ENCODE measurements at places on chromosomes 11 and 22.
A peak's percentile ranks its signal among the peaks of the same experiment; 100 is the strongest.

- peaks cover 13% of the 10 kb centered on the region for H3K4me1 ChIP-seq
- no peaks in the 10 kb centered on the region for H3K27me3 ChIP-seq
- no peak overlapping the region for H3K27ac ChIP-seq
- no peak overlapping the region for H3K4me3 ChIP-seq
Measured at GRCh38 chr11:111846063-111846462, 25.3 kb downstream of the ALG9 start.

GRCh38 chr11:14270690-14271542 is 88.1 kb downstream of the RRAS2 start:
- no peak for DNase-seq
- peaks cover 72% of the 10 kb centered on the region for H3K36me3 ChIP-seq
- peaks cover 14% of the 10 kb centered on the region for H3K4me1 ChIP-seq
- peak overlapping the region; percentile 50 for H3K27ac ChIP-seq
- no peak overlapping the region for H3K4me3 ChIP-seq

DNA sequence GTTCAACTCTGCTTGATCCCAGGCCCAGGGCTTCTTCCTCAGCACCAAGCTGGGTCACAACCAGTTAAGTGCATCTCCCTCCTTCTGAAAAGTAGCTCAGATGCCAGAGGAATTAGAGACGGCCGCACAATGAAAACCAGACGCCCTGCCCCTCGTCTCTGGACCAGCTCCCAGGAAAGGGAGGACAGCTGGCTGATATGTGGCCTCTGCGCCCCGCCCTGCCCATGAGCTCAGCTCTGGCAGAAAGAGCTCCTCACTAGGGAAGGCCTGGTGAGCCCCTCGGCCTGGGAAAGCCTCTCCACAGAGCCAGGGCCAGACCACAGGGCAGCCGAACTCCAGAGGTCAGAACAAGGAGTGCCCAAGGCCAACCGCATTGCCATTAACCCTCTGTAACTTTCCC is 18.1 kb upstream of the SCGB1A1 start:
- H3K27ac ChIP-seq = no peak overlapping the region
- H3K4me3 ChIP-seq = no peak overlapping the region
- H3K36me3 ChIP-seq = no peaks in the 10 kb centered on the region

DNA sequence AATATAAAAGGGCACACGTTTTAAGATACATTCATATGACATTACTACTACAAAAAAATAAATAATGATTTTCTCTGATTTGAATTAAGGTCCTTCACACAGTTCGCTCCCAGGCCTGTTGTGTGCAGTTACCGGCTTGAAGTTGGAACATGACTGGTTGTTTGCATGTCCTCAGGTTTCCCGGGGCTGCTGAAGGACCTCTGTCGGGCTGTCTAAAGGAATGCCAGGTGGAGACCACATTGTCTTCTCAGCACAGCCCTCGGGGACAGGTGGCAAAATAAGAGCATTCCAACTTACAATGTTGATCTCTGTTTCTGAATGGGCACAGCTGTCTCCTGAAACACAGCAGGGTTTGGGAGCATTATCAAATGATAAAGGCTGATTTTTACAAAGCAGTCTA is 14.9 kb downstream of the VSIG10L2 start:
- no peak overlapping the region for H3K4me3 ChIP-seq
- H3K27ac ChIP-seq = peak overlapping the region; percentile 39
- DNase-seq = no peak

DNA sequence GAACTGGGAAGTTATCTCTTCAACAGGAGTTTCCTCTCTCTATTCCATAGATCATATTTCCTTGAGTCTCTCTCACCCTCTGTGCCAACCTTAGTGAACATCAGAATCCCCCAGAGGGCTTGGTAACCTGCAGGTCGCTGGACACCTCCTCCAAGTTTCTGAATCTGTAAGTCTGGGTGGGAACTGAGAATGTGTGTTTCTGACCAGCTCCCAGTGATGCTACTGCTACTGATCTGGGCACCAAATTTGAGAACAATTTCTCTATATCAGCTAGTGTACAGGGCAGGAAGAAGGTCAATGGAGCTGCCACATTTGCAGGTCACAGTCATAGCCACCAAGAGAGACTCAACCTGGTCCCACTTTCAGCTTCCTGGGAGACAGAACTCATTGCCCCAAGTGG is 62.9 kb downstream of the RCN1 start:
- H3K36me3 ChIP-seq = no peaks in the 10 kb centered on the region
- H3K4me3 ChIP-seq = no peak overlapping the region
- H3K4me1 ChIP-seq = peaks cover 3% of the 10 kb centered on the region

- peak overlapping the region; percentile 80 for H3K4me3 ChIP-seq
- H3K27me3 ChIP-seq = peaks cover 8% of the 10 kb centered on the region
- no peaks in the 10 kb centered on the region for H3K36me3 ChIP-seq
- H3K27ac ChIP-seq = 0 out of 2 replicates have a peak overlapping the region, but pooled peaks have one; percentile 44
- peaks cover 65% of the 10 kb centered on the region for H3K4me1 ChIP-seq
Measured at GRCh38 chr22:33917744-33918406, 2.4 kb downstream of the LARGE1 start.

- H3K27ac ChIP-seq = no peak overlapping the region
- H3K36me3 ChIP-seq = no peaks in the 10 kb centered on the region
- peak; percentile 52 for DNase-seq
- no peak overlapping the region for H3K4me3 ChIP-seq
Measured at GRCh38 chr11:6757373-6757967, 14.3 kb downstream of the OR2AG2 start.

DNA sequence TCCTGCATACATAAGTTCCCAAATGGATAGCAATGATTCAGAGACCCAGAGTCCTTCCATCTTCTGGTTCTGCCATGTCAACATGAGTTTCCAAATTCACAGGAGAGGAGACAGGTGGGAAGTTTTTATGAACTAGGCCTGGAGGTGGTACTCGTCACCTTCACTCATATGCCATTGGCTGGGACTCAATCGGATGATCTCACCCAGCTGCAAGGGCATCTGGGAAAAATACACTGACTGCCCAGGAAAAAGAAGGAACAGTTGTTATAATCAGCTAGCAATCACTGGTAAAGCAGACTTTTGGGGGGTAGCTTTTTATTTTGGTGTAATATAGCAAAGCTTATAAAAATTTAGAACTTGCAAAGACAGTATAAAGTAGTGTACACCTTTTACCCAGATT is 83.9 kb downstream of the OTOG start:
- no peak overlapping the region for H3K27ac ChIP-seq
- DNase-seq = no peak
- H3K27me3 ChIP-seq = peaks cover 11% of the 10 kb centered on the region
- no peaks in the 10 kb centered on the region for H3K36me3 ChIP-seq
- no peak overlapping the region for H3K4me3 ChIP-seq
- H3K4me1 ChIP-seq = no peaks in the 10 kb centered on the region

DNA sequence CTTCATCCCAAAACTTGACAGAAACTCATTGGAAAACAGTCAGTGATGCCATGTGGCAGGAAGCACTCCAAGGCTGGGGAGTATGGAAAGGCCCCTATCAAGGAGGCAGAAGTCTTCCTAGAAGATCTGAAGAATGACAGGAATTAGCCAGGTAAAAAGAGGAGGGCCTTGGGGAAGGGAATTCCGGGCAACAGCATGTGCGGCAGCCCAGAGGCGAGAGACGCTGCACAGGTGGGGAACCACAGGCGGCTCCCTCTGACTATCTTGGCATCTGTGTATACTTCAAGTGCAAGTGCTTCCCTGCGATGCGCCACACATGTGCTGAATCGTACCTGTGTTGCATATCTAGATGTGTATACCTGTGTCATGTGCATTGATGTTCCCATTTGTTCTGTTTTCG is 12.7 kb downstream of the PDE2A start:
- no peak overlapping the region for H3K27ac ChIP-seq
- no peak for DNase-seq
- peaks cover 11% of the 10 kb centered on the region for H3K4me1 ChIP-seq
- peaks cover 14% of the 10 kb centered on the region for H3K27me3 ChIP-seq

- H3K27me3 ChIP-seq = no peaks in the 10 kb centered on the region
- no peak for DNase-seq
- H3K36me3 ChIP-seq = no peaks in the 10 kb centered on the region
- no peak overlapping the region for H3K4me3 ChIP-seq
- no peak overlapping the region for H3K27ac ChIP-seq
- H3K4me1 ChIP-seq = no peaks in the 10 kb centered on the region
Measured at GRCh38 chr22:49574881-49575702, 252.6 kb downstream of the BRD1 start.

- peaks cover 3% of the 10 kb centered on the region for H3K4me1 ChIP-seq
- DNase-seq = peak; percentile 85
- H3K36me3 ChIP-seq = no peaks in the 10 kb centered on the region
- no peak overlapping the region for H3K27ac ChIP-seq
Measured at GRCh38 chr22:26852176-26852575, 194.8 kb downstream of the MIAT start.

GRCh38 chr11:31069447-31070205 is 299.9 kb downstream of the DCDC1 start:
- H3K4me1 ChIP-seq = peaks cover 9% of the 10 kb centered on the region
- H3K27me3 ChIP-seq = no peaks in the 10 kb centered on the region
- H3K4me3 ChIP-seq = no peak overlapping the region
- no peak overlapping the region for H3K27ac ChIP-seq
- H3K36me3 ChIP-seq = no peaks in the 10 kb centered on the region

GRCh38 chr11:1050581-1051355 is 14.2 kb upstream of the MUC6 start:
- H3K4me3 ChIP-seq = no peak overlapping the region
- H3K36me3 ChIP-seq = no peaks in the 10 kb centered on the region
- no peaks in the 10 kb centered on the region for H3K4me1 ChIP-seq

- no peak overlapping the region for H3K4me3 ChIP-seq
- H3K36me3 ChIP-seq = no peaks in the 10 kb centered on the region
- H3K4me1 ChIP-seq = peaks cover 26% of the 10 kb centered on the region
- DNase-seq = no peak
- no peak overlapping the region for H3K27ac ChIP-seq
Measured at GRCh38 chr22:39094717-39095389, 2.2 kb upstream of the APOBEC3H start.

DNA sequence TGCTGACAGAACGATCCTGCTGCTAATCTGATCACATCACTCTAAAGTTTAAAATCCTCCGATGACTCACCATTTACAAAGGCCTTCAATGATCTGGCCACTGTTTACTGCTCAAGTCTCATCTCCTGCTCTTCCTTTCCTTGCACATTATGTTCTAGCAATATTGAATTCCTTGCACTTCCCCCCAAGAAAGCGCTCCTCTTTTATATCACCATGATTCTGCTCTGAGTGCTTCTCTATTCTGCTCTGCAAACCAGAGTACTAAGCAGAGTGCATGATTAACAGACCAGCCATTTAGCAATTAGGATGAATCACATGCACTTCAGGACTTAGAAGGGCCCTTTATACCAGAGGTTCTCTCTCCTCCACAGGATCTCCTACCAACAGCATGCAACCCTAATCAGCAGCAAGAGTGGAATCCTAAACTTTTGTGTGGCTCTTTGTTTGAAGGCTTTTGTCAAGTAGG is 1122.8 kb upstream of the CCDC90B start:
- H3K4me3 ChIP-seq = no peak overlapping the region
- H3K27ac ChIP-seq = no peak overlapping the region
- no peak for DNase-seq

- H3K4me1 ChIP-seq = peaks cover 9% of the 10 kb centered on the region
- H3K27me3 ChIP-seq = peaks cover 19% of the 10 kb centered on the region
- no peak for DNase-seq
- H3K27ac ChIP-seq = no peak overlapping the region
- no peaks in the 10 kb centered on the region for H3K36me3 ChIP-seq
- no peak overlapping the region for H3K4me3 ChIP-seq
Measured at GRCh38 chr11:128857341-128857740, 9.8 kb downstream of the KCNJ1 start.

GRCh38 chr11:15053191-15053685 is 20.2 kb upstream of the CALCB start:
- no peak overlapping the region for H3K4me3 ChIP-seq
- no peak for DNase-seq
- H3K27me3 ChIP-seq = no peaks in the 10 kb centered on the region
- H3K36me3 ChIP-seq = no peaks in the 10 kb centered on the region
- peaks cover 9% of the 10 kb centered on the region for H3K4me1 ChIP-seq

GRCh38 chr11:76617553-76618265 is 52.8 kb downstream of the LRRC32 start:
- no peak overlapping the region for H3K4me3 ChIP-seq
- H3K27ac ChIP-seq = no peak overlapping the region
- no peaks in the 10 kb centered on the region for H3K4me1 ChIP-seq
- DNase-seq = no peak
- H3K27me3 ChIP-seq = peaks cover 6% of the 10 kb centered on the region

GRCh38 chr11:6604081-6604626 is 580 bp downstream of the ILK start:
- H3K27me3 ChIP-seq = no peaks in the 10 kb centered on the region
- H3K36me3 ChIP-seq = peaks cover 26% of the 10 kb centered on the region
- H3K4me1 ChIP-seq = peaks cover 14% of the 10 kb centered on the region
- DNase-seq = peak; percentile 34
- H3K4me3 ChIP-seq = no peak overlapping the region

- H3K4me3 ChIP-seq = no peak overlapping the region
- H3K36me3 ChIP-seq = no peaks in the 10 kb centered on the region
Measured at GRCh38 chr22:37525746-37526350, 6.6 kb upstream of the CARD10 start.

- no peak for DNase-seq
- H3K27ac ChIP-seq = no peak overlapping the region
- no peak overlapping the region for H3K4me3 ChIP-seq
- H3K36me3 ChIP-seq = no peaks in the 10 kb centered on the region
Measured at GRCh38 chr11:81907996-81908395, 825.7 kb downstream of the FAM181B start.

GRCh38 chr11:69928121-69928520 is 108.9 kb upstream of the FGF3 start:
- peak; percentile 11 for DNase-seq
- H3K4me1 ChIP-seq = peaks cover 13% of the 10 kb centered on the region
- no peaks in the 10 kb centered on the region for H3K36me3 ChIP-seq
- peaks cover 13% of the 10 kb centered on the region for H3K27me3 ChIP-seq
- H3K27ac ChIP-seq = no peak overlapping the region

DNA sequence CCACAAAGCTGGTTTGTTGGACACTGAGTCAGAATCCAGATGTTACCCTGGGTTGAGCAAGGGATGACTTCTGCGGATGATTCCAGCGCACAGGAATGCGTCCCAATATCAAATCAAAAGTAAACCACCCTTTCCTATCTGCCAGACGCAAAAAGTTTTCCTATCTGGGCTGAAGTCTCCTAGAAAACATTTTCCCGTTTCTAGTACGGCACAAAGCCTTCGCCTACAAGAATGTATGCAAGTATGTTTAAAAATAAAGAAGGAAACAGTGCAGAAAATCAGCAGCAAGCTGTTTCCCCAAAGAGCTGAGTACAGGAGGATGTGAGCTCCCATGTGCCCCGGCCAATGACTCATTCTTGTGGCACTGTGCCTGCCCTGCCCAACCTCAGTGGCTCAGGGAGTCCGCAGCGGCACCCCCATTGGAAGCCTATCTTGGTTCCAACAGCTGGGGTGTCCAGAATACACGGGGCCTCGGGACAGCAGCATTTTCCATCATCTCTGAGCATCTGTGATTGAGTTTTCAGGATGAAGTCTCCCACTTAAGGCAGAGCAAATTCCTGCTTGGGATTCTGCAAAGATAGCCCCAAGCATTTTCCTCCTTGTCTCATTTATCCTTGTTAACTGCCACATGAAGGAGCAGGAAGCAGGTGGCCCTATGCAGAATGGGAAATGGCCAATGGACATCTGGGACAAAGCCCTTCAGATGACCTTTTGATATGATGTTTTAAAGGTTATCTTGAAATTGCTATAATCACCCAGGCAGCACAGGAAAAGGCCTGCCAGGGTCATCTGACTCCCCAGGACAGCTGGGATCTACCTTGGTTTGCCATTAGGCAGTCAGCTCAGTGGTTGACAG is 17.5 kb downstream of the KCNJ5 start:
- H3K4me3 ChIP-seq = no peak overlapping the region
- DNase-seq = no peak
- H3K4me1 ChIP-seq = peaks cover 14% of the 10 kb centered on the region
- peaks cover 73% of the 10 kb centered on the region for H3K27me3 ChIP-seq
- H3K27ac ChIP-seq = no peak overlapping the region
- H3K36me3 ChIP-seq = no peaks in the 10 kb centered on the region

Measured in WTC11 (cell line).